ENCODE measurements at places on chromosomes 1 and 21. TPM values are rescaled to one million over a fixed set of nuclear protein-coding genes. Genes with fewer than 3 reads are reported as not detected.

DNA sequence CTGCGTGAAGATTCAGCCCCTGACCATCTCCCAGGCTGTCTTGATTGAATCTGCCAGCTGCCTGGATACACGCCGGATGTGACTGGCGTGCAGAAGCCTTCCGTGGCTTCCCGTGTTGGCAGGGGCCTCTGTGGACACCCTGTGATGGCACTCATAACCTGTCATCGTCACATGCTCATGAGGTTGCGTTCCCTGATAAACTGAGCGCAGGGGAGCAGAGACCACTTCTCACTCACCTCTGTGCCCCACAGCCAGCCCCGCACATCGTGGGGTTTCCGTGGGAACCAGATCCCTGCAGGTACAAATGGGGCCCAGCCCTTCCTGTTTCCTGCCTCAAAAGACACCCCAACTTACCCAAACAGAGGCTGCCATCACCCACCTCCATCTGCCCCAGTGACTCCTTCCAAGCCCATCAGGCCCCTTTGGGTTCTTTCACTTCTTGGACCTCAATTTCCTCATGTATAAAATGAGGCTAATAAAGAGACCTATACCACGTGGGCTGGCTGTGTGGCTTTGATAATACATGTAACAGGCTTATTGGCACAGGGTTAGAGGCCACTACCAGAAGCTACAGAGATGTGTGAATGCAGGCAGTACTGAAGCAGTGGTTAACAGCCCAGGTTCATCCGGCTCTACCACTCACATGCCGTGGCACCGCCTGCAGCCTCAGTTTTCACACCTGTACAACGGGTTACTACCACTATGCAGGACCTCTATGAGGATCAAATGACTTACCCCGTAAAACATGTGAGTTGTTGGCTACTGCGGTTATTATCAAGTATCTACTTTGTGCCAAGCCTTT lies 23.6 kb downstream of the HTR6 start:
- DNase-seq, result no peak
- H3K27ac ChIP-seq, result no peak overlapping the region
- no peaks in the 10 kb centered on the region for H3K4me1 ChIP-seq
- no peaks in the 10 kb centered on the region for H3K27me3 ChIP-seq

GRCh38 chr1:231750818-231751362 lies 124.3 kb downstream of the DISC1 start:
- no peak overlapping the region for H3K27ac ChIP-seq
- no peaks in the 10 kb centered on the region for H3K4me1 ChIP-seq
- no peak overlapping the region for H3K4me3 ChIP-seq
- no peak for DNase-seq
- H3K36me3 ChIP-seq, result peaks cover 45% of the 10 kb centered on the region

- H3K27me3 ChIP-seq, result peaks cover 2% of the 10 kb centered on the region
- no peak overlapping the region for H3K27ac ChIP-seq
- H3K36me3 ChIP-seq, result no peaks in the 10 kb centered on the region
Measured at GRCh38 chr1:78370356-78370755, 120.4 kb upstream of the PTGFR start.

DNA sequence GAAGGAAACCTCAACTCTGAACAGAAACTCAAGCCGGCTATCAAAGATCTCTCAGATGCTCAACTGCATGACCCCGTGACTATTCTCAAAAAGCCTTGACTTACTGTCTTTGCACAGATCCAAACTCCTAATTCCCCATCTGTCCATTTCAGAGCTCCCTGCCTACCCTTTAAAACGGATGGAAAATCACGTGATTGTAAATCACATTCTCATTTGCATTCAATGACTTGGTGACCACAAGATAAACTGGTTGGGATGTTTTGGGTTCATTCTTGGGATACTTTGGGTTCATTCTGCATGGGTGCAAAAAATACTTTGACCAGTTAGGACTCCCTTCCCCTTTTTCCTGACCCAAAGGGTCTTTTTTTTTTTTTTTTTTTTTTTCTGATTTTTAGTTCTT lies 41.3 kb upstream of the RUNX1 start:
- H3K36me3 ChIP-seq, result no peaks in the 10 kb centered on the region
- no peak overlapping the region for H3K4me3 ChIP-seq
- H3K4me1 ChIP-seq, result peaks cover 13% of the 10 kb centered on the region
- DNase-seq, result no peak
- no peak overlapping the region for H3K27ac ChIP-seq
- H3K27me3 ChIP-seq, result no peaks in the 10 kb centered on the region

DNA sequence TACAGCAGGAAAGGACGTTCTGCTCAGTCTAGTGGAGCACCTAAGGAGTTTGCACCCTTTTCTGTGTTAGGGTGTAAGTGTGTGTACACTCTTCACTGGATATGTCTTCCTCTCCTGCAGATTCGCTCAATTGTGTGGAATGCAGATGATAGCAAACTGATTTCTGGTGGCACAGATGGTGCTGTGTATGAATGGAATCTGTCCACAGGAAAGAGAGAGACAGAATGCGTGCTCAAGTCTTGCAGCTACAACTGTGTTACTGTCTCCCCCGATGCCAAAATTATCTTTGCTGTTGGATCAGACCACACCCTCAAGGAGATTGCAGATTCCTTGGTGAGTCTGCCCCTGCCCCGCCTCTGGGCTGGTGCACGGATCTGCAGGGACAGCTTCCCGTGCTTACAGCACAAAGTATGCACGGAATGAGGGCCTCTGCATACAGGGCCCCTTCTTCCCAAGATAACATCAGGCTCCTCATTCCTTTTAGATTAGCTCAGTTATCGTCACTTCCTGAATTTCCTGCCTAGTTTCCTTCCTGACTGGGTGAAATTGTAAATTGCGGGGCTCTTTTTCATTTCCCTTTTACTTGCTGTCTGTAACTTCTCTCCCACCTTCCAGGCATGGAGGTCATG lies 34.6 kb downstream of the CFAP57 start:
- H3K4me1 ChIP-seq, result peaks cover 10% of the 10 kb centered on the region
- H3K27me3 ChIP-seq, result no peaks in the 10 kb centered on the region
- DNase-seq, result no peak
- H3K36me3 ChIP-seq, result peaks cover 3% of the 10 kb centered on the region
- H3K27ac ChIP-seq, result no peak overlapping the region

DNA sequence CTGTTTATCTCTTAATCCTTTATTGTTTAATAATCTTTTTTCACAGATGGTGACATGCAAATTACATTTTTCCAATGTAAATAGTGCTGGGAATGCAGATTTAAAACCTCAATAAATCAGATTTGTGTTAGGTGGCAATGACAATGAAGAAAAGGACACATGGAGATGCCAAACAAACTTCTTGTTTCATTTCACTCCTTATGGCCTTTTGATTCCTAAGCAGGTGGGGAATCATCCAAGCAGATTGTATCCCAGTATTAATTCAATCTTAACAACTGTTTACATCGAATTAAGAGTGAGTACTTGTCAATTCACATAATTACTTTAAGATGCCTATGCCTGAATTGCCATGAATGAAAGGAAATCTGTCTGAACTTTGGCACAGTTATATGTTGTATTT lies 98.9 kb upstream of the RGS18 start:
- H3K27ac ChIP-seq, result no peak overlapping the region
- DNase-seq, result no peak
- no peaks in the 10 kb centered on the region for H3K4me1 ChIP-seq
- no peaks in the 10 kb centered on the region for H3K36me3 ChIP-seq
- H3K27me3 ChIP-seq, result no peaks in the 10 kb centered on the region
- H3K4me3 ChIP-seq, result no peak overlapping the region

DNA sequence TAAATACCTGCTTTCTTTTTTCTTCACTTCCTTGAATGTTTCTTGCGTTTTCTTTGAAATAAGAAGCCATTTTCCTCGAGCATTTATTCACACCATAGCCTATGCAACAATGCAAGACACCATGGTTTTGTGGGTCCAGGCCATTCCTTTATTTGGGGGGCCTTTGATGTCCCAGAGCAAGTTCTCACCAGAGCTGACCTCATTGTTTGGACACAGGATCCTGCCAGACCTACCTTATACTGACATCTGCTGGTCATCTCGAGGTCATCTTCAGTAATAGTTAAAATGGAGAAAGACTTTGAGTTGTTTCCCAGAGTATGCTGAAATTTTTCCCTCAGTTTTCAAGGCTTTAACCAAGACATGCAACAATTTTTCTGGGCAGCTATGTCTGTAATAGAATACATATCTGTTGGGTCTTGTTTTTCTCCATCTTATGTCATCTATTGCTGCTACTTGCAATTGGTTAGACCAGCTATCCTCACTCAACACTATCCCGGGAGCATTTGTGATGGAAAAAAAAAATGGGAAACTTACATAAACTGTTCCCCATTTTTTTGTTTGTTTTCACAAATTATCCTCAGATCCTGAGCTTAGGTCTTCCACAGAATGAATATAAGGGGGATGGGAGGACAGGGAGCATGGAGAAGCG lies 34.0 kb upstream of the BACE2 start:
- no peaks in the 10 kb centered on the region for H3K36me3 ChIP-seq
- DNase-seq, result no peak
- H3K4me1 ChIP-seq, result peaks cover 3% of the 10 kb centered on the region

DNA sequence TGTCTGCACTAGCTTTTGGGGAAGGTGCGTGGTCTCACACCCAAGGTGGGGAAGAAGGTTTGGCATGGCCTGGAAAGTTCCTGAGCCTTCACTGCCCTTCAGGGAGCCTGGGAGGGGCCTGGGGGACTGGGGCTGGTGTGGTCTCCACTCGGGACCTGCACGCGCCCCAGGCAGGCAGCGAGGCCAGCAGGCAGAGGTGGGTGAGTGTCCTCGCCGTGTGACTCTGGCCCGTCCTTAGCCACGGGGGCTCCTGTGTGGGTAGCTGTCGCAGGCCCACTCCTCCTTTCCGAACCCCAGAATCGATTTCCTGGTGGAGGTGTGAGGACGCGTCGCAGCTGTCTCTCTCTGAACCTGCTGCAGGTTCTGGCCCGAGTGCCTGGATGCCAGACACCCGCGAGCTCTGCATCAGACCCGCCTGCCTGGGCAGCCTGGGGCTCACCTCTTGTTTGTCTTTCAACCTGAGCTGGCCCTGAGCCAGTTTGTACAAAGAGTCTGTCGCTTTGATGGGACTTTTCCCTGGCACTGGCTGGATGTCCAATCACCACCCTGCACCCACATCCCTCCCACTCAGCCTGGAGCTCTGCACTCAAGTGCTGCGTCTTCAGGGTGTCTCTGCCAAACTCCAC lies 36.0 kb upstream of the SLC19A1 start:
- peaks cover 2% of the 10 kb centered on the region for H3K36me3 ChIP-seq
- no peak overlapping the region for H3K27ac ChIP-seq
- H3K4me1 ChIP-seq, result peaks cover 16% of the 10 kb centered on the region
- H3K4me3 ChIP-seq, result no peak overlapping the region
- no peak for DNase-seq
- peaks cover 3% of the 10 kb centered on the region for H3K27me3 ChIP-seq

- no peak overlapping the region for H3K27ac ChIP-seq
- peaks cover 24% of the 10 kb centered on the region for H3K27me3 ChIP-seq
- no peaks in the 10 kb centered on the region for H3K36me3 ChIP-seq
- no peak for DNase-seq
Measured at GRCh38 chr1:158357441-158357840, 3.7 kb downstream of the CD1E start.

DNA sequence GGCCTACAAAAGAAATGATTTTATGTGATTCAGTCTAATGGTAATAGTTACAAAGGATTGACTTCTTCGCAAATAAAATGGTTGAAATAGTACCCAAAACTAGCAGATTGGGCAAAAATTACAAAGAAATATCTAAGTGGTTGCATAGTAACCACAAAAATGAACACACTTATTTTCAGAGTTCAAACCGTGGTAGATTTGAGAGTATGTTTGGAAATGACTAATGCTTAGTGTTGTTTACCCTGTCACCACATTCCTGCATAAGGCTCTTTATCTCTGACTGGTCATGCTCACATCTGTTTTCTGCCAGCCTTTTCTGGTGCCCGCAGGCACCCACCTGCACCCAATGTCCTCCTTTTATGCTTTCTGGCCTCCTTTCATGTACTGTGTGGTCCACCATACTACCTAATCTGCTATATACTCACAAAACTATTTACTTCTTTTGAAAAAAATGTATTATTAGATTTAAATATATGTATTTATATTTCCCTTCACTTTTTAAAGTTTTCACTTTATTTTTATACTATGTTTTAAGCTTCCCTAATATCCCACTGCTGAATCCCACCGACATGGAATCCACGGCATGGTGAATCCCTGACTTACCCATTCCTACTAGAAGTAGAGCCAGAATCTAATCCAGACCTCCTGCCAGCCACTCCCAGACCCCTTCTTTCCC lies 30.3 kb downstream of the PTPRC start:
- DNase-seq, result no peak
- H3K27me3 ChIP-seq, result no peaks in the 10 kb centered on the region
- no peak overlapping the region for H3K4me3 ChIP-seq
- H3K4me1 ChIP-seq, result no peaks in the 10 kb centered on the region
- no peak overlapping the region for H3K27ac ChIP-seq
- no peaks in the 10 kb centered on the region for H3K36me3 ChIP-seq

DNA sequence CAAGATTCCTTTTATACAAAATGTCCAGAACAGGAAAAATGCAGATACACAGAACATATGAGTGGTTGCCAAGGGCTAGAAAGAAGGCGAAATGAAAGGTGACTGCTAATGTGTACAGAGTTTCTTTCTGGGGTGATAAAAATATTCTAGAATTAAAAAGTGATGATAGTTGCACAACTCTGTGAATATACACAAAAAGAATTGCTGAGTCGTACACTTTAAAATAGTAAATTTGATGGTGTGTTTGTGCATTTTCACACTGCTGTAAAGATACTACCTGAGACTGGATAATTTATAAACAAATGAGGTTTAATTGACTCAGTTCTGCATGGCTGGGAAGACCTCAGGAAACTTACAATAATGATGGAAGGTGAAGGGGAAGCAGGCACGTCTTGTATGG lies 23.9 kb downstream of the KLHDC7A start:
- H3K4me1 ChIP-seq, result no peaks in the 10 kb centered on the region
- H3K4me3 ChIP-seq, result no peak overlapping the region
- no peaks in the 10 kb centered on the region for H3K36me3 ChIP-seq
- DNase-seq, result no peak
- no peak overlapping the region for H3K27ac ChIP-seq
- H3K27me3 ChIP-seq, result peaks cover 66% of the 10 kb centered on the region

DNA sequence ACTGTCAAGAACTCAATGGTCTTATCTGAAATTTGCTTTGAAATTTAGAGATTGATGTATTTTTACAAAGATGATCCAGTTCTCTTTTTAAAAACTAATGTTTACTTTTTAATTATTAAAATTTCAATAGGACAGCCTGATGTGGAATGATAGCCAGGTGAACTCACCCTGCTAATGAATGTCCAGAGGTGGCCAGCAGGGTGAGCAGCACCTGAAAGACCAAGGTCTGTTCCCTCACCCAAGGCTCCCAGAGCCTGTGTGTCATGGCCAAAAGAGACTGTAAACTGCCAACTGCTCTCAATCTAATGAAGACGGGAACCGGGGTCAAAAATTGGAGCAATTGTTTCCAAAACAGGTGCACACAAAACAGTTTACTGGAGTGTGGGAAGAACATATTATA lies 340.4 kb downstream of the DISC1 start:
- no peak for DNase-seq
- H3K27me3 ChIP-seq, result no peaks in the 10 kb centered on the region
- no peak overlapping the region for H3K4me3 ChIP-seq
- H3K27ac ChIP-seq, result no peak overlapping the region
- peaks cover 19% of the 10 kb centered on the region for H3K4me1 ChIP-seq
- peaks cover 9% of the 10 kb centered on the region for H3K36me3 ChIP-seq

KCNK2 gene
- 5.0 TPM for total RNA-seq

CDC42BPA gene
- 38.0 TPM for total RNA-seq

ADORA1 gene
- total RNA-seq, result 1.9 TPM

All from neural crest cell (in vitro differentiated cells).